Activated CD4-positive, alpha-beta T cell treated with anti-CD3 and anti-CD28 coated beads, Interleukin-2, amount 50 U/mL, for 16 hours (primary cell): ENCODE measurements at places on chromosomes 12 and 14.

DNA sequence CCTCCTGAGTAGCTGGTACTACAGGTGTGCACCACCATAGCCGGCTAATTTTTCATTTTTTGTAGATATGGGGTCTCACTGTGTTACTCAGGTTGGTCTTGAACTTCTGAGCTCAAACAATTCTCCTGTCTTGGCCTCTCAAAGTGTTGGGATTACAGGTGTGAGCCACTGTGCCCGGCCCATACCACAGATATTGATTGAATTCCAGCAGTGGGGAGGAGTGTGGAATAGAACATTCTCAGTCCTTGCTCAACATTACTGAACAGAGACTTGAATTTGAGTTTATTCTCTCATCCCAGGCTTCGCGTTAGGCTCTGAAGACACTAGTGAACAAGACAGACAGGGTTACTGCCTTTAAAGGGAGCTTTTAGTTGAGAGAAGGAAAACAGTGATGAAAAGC lies 39.6 kb downstream of the PTPN11 start:
- DNase-seq = no peak

GRCh38 chr12:48965298-48965838 lies 6.2 kb downstream of the WNT10B start:
- DNase-seq = no peak

- DNase-seq = no peak
These were observed 260.0 kb upstream of the CRY1 start for GRCh38 chr12:107353312-107353711.

DNA sequence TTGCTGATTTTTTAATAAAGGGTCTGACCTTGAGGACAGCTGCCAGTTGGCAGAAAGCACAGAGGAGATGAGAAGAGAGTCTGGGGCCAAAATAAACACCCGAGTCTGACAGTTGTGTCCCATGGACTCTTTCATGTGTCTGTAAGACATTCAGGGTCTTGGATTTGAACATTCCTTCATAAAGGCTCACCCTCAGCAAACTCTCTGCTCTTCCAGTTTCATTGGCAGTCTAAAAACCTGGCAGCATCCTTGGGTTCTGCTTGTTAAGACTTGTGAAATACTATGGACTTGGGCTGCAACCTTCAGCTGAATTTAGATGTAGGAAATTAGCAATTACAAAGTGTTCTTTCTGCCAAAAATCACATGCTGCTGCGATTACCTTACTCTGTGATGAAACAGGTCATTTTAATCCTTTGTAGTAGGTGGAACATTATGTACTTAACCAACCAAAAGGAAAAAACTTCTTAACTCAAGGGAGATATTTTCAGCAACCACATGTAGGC lies 32.0 kb upstream of the LMNTD1 start:
- DNase-seq = no peak

DNA sequence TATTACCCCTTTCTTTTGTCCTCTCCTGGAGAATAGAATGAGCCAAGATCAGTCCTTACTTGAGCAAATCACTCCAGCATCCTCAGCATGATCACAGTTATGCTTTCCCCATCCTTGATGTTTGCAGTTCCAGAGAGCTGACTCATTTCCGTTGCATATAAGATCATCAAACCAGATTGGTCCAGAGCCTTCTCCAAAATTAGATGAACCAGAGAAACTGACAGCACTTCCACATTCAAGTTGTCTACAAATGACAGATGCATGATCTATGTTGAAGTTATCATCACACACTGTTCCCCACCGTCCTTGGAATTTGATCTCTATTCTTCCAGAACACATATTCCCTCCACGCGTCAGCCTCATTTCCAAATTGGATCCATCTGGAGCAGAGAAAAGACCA lies 4.8 kb downstream of the CD163 start:
- no peak for DNase-seq

GRCh38 chr12:76226397-76226796 lies 121.8 kb downstream of the BBS10 start:
- DNase-seq = peak; percentile 12

DNA sequence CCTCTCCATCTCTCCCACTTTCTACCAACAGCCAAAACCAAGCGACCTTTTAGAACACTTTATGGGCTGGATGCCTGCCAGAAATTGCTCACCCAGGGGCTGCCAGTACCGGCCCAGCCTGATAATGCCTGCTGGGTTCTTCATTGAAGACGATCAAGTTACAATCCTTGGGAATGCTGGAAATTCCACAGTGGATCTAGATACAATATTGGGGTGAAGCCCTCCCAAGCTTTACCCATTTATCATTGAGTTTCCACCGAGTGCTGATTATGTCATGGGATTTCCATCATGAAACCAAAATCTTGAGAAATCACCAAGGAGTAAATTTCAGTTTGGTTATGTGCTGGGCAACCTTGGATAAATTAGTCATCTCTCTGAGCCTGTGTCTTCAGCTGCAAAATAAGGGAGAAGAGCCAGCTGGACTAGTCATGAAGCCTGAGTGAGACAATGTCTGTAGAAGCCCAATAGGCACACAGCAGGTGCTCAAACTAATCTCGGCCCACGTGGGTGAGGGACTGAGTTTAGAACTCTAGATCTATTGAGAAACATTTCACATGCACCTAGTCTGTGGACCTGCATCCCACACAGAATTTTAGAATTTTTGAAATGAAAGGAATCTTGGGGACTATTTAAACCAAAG lies 75.5 kb upstream of the CLMN start:
- no peak for DNase-seq

DNA sequence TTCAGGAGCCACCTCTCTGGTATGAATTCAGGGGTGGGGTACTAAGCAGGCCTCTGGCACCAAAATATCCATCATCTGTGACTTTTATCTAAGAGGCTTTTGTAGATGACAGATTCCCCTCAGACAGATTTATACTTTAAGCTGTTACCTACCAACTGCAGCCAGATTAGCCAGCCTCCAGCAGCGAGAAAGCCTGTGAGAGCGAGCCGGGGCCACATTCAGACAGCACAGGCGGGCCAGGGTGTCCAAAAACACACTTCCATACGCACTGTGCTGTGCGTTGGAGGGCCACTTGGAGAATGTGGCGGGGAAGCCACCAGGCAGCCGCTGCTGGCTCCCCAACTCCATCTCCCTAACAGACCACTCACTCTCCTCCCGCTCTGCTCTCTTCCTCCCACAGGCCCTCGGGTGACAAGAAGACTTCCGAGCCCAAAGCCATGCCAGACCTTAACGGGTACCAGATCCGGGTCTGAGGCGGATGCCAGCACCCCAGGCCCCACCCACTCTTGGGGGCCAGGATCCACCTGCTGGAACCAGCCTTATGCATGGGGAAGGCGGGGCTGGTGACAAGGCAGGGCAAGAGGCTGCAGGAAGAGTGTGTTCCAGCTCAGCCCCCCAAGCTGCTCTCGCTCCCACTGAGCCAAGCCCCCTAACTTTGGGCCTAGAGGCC lies 17.4 kb downstream of the VASH1 start:
- DNase-seq = no peak

DNA sequence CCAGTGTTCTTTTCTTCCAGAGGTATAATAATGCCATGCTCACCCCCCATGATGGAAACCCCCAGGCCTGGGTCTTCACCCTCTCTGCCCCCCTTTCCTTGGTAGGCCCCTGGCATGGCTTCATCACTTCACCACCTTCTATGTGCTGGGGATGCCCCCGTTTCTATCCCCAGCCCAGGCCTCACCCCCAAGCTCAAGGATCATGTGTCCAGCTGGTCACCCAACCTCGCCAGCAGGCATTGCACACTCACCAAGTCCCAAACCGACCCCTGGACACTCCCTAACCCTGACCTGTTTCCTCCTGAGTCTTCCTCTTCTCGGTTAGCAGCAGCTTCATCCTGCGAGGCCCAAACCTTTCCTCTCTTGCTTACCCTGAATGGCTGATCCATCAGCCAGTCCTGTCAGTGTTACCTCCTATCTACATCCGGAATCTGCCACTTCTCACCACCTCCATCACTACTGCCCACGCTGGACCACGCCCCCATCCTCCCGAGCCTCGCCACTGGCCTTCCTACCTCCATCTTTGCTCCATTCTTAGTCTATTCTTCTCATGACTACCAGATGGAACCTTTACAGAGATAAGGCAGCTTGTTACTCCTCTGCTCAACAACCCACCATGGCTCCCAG lies 69.0 kb downstream of the MVK start:
- DNase-seq = no peak

- DNase-seq = no peak
These were observed 9.3 kb downstream of the GALNT9 start for GRCh38 chr12:132319991-132320570.

DNA sequence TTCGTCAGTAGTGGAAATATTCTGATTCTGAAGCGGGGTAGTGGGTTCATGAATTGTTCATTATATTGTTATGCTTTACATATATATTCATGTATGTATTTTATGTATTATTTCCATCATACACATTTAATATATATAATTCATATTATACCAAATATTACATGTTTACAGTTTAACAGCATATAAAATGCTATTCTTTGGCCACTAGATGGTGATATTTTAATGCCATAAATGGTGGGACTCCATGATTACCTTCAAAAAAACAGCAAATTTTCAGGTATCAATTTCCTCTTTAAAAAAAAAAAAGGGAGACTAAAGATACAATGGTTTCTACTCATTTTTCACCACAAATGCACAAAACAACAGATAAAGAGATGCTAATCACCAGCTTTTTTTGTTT lies 41.0 kb downstream of the BDKRB1 start:
- DNase-seq = peak; percentile 12

DNA sequence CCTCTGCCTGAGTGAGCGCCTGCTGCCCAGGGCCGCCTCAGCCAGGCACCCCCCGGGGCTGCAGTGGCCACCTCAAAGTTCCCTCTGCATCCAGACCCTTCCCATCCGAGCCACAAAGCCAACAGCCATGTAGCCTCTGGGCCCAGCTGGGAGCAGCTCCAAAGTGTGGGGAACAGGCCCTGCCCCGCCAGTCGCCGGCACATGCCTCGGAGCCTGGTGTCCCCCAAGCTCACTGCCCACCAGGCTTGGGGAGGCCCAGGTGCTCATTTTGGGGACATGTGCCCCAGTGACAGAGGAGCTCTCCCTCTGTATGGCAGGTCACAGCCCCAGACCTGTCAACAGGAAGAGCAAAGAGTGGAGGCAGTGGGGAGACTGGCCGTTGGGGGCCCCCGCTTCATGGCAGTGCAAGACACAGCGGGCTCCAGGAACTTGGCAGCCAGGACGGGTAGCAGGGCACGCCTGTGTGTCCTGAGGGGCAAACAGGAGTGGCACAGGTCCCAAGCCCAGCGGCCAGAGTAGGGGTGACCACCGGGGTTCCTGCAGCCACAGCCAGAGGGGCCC lies 29.9 kb downstream of the JAG2 start:
- no peak for DNase-seq

- DNase-seq = no peak
These were observed 26.4 kb downstream of the RIMBP2 start for GRCh38 chr12:130689408-130690405.

GRCh38 chr12:117845271-117845904 lies 123.4 kb downstream of the KSR2 start:
- no peak for DNase-seq

DNA sequence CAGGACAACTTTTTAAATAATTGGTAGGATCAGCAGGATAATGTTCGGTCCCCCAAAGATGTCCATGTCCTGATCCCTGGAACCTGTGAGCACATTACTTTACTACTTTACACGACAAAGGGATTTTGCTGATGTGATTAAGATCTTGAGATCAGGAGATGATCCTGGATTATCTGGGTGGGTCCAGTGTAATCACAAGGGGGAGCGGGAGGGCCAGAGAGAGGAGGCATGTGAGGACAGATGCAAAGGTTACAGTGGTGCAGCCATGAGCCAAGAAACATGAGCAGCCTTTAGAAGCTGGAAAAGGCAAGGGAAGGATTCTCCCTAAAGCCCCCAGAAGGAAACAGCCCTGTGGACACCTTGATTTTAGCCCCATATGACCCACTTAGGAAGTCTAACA lies 33.1 kb downstream of the KCNK10 start:
- DNase-seq = no peak

DNA sequence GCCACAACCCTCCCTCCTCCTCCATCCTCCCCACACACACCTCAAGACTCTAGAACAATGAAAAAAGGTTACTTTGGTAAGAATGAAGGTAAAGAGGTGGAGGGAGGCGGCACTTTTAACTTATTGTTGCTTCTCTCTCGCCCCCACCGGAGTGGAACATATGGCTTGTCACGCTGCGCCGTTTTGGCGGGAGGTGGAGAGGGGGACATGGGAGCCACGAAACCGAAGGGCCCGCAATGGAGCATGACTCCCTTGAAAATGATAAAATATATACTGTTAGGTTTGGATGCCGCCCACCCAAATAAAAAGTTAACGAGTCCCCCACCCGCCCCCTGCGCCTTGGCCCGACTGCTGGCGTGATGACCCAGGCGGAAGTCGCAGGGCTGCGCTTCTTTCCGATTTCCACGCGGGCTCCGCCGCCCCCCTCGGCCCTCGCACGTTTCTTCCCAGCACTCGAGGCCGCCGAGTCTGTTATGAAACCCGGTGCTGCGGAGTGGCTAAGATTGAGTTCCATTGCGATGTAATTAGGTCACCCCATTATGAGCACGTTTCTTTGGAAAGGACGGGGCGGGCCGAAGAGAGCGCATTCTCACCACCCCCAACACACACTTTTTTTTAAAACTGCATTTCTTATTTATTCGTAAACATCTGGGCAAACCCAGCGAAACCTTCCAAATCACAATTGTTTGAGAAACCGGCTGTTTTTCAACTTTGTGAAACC lies 1.4 kb upstream of the ZFP36L1 start:
- peak; percentile 79 for DNase-seq
